ENCODE measurements at places on chromosomes 3 and 15. TPM values are rescaled to one million over a fixed set of nuclear protein-coding genes. Genes with fewer than 3 reads are reported as not detected.
A peak's percentile ranks its signal among the peaks of the same experiment; 100 is the strongest.

DNA sequence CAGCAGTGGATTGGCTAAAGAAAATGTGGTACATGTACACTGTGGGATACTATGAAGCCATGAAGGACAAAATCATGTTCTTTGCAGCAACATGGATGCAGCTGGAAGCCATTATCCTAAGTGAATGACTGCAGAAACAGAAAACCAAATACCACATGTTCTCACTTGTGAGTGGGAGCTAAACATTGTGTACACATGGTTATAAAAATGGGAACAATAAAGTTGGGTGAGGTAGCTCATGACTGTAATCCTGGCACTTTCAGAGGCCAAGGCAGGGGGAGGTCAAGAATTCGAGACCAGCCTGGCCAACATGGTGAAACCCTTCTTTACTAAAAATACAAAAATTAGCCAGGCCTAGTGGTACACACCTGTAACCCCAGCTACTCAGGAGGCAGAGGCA, 3.6 kb upstream of the OR4F6 start:
- no peak for DNase-seq

- no peak for DNase-seq
These were observed 51.4 kb upstream of the EIF1B start for GRCh38 chr3:40258064-40258463.

DNA sequence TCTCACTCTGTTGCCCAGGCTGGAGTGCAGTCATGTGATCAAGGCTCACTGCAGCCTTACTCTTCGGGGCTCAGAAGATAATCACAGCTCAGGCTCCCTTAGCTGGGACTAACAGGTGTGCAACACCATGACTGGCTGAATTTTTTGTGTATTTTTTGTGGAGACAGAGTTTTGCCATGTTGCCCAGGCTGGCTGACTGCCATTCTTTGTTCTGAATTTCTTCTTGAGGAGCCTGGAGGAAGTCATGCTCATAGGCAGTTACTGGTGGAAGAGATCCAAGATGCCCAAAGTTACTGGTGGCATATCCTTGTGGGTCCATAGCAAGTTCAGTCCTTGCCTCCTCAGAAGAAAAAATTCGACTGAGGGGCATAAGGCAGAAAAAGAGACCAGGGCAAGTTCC, 16.6 kb upstream of the UBP1 start:
- DNase-seq, result no peak

The THRB gene
- polyA plus RNA-seq, result not detected

The CYP1A2 gene
- not detected for polyA plus RNA-seq

DNA sequence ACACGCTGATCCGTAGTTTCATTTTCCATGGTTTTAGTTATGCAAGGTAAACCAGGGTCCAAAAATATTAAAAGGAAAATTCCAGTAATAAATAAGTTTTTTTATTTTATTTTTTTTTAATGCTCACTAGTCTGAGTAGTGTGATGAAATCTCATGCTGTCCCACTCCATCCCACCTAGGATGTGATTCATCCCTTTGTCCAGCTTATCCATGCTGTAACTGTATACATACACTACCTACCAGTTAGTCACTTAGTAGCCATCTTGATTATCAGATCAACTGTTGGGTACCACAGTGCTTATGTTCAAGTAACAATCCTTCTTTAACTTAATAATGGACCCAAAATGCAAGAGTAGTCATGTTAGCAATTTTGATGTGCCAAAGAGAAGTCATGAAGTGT, 75.2 kb downstream of the ESYT3 start:
- no peak for DNase-seq

The UNC45A gene
- polyA plus RNA-seq, result 29.6 TPM

GRCh38 chr15:94041746-94042145, 189.6 kb upstream of the MCTP2 start:
- no peak for DNase-seq

The SLCO2A1 gene
- not detected for polyA plus RNA-seq

The ROPN1 gene
- polyA plus RNA-seq, result not detected

The SEMA6D gene
- not detected for polyA plus RNA-seq

DNA sequence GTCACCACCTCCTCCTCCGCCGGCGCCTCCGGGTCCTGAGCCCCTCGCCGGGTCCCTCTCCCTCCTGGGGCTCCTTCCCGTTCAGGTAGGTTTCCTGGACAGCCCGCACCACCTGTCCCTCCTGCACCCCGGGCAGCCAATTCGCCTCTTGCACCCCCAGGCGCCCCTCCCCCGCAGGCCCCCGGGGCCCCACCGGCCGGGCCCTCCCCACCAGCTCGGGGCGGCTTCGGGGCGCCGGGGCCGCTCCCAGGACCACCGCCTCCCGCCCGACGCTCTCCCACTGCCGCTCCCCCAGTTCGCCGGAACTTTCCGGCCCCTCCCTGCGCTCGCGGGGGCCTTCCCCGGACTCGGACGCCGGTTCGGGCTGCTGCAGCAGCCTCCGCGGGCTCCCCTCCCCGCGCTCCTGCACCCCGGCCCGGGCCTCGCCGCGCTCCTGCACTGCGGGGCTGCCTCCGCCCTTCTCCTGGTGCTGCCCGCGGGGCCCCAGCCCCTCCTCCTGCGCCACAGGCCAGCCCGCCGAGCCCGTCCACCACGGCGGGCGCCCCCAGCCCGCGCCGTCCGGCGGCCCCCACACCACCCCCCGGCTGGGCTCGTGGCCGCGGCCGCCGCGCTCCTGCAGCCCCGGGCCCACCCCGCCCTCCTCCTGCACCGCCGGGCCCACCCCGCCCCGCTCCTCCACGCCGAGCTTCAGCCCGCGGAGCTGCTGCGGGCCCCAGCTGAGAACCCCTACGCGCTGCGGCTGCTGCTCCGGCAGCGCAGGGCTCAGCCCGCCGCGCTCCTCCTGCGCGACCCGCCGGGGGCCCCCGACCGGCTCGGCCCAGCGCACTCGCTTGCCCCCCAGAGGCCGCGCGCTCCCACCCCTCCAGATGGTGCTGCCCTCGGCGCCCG, 587 bp upstream of the TNK2 start:
- no peak for DNase-seq

DNA sequence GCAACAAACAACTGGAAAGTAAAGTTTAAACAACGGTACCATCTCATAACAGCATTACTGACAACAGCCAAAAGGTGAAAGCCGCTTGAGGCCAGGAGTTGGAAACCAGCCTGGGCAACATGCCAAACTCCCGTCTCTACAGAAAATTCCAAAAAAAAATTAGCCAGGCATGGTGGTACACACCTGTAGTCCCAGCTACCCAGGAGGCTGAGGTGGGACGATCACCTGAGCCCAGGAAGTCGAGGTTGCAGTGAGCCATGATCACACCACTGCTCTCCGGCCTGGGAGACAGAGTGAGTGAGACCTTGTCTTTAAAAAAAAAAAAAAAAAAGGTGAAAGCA, 4.4 kb downstream of the TNK2 start:
- no peak for DNase-seq

The GPR15 gene
- polyA plus RNA-seq, result not detected

DNA sequence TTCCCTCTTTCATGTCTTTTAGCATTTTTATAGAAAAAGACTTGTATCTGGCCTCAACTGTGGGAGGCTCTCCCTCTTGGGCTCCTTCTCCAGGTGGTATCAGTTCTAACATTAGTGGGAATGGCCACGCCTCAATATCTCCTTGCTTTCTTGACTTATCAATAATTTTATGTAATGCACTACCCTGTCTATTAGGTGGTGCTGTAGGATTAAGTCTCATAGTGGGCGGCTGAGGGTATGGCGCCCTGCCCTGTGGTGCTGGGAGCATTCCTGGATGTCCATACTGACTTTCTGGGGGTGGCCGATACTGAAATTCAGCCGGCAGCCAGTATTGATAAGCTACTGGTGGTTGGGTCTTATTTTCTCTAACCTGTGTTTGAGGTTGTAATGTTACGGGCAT, 8.7 kb upstream of the RPUSD3 start:
- DNase-seq, result no peak

The NEO1 gene
- 0.03 TPM for polyA plus RNA-seq

DNA sequence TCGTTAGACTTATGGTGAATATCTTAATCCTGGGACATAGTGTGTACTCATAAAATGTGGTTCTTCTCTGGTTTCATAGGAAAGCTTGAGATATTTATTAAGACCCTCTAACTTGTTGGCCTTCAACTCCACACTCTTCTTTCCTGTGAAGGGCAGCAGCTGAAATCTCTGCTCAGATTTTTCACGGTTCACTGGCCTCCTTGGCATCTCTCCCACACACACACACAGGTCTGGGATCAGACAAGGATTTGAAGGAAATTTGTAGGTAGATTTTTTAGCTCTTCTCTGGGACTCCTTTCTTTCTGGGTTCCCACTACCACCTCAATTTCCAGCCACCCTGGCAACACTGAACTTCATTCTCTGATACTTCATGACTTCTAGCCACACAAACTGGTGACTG, 70.2 kb downstream of the MYRIP start:
- no peak for DNase-seq

The CSPG4 gene
- polyA plus RNA-seq, result not detected

The IL17RB gene
- polyA plus RNA-seq, result not detected

- no peak for DNase-seq
These were observed 64.8 kb upstream of the SGO1 start for GRCh38 chr3:20250786-20251185.

- no peak for DNase-seq
These were observed 152.4 kb downstream of the EBLN2 start for GRCh38 chr3:73213896-73214295.

- no peak for DNase-seq
These were observed 118.2 kb downstream of the ALDH1A2 start for GRCh38 chr15:57947282-57947681.

DNA sequence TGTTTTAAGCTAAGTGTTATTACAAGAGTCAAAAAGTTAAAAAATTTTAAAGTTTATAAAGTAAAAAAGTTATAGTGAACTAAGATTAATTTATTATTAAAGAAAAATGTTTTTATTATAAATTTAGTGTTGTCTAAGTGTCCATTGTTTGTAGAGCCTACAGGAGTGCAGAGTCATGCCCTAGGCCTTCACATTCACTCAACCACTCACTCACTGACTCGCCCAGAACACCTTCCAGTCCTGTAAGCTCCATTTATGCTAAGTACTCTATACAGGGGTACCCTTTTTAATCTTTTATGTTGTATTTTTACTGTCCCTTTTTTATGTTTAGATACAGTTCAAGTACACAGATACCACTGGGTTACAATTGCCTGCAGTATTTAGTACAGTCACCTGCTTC, 37.2 kb downstream of the EEFSEC start:
- no peak for DNase-seq

DNA sequence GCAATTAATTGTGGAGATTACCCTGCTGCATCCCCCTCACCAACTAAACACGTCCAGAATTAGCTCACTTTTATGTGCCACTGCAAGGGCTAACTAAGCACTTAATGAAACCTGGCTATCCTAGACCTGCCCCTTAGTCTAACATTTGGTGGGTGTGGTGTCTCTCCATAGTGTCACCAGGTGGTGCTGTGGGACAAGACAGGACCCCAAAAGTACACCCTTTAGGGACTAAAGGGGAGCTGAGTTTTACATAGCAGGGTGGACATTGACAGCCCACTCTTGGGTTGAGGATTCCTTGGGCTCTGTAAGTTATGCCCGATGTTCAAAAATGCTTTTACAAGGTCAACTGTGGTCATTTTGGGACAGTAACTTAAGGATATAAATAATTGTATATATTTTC, 5.7 kb downstream of the DUT start:
- DNase-seq, result no peak

DNA sequence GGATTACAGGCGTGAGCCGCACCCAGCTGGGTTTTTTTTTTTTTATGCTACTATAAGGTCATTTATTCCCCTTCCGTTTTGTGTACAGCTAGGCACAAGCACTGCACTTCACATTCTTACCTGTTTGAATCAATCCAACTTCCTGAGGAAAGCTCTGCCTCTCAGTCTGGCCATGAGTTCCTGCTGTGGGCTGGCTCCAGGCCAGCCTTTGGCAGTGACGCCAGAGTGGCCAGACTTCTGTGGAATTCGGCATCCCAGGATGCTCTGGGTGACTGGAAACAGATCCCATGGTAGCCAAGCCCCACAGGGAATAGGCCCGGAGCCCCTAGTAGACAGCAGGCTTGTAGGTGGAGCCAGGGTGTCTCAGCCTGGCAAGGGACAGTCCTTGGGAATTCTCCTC, 21.5 kb upstream of the TIMP4 start:
- no peak for DNase-seq

- no peak for DNase-seq
These were observed 71.8 kb downstream of the CEMIP start for GRCh38 chr15:80850941-80851451.

- peak; percentile 61 for DNase-seq
These were observed 134.0 kb downstream of the PGPEP1L start for GRCh38 chr15:98873441-98874218.

- no peak for DNase-seq
These were observed 978.8 kb downstream of the NAALADL2 start for GRCh38 chr3:175837962-175838361.

The AMT gene
- 2.0 TPM for polyA plus RNA-seq

The TMOD2 gene
- polyA plus RNA-seq, result 5.8 TPM

The SLC26A6 gene
- polyA plus RNA-seq, result 16.3 TPM

- DNase-seq, result no peak
These were observed 3.6 kb upstream of the SOX14 start for GRCh38 chr3:137760341-137761098.

DNA sequence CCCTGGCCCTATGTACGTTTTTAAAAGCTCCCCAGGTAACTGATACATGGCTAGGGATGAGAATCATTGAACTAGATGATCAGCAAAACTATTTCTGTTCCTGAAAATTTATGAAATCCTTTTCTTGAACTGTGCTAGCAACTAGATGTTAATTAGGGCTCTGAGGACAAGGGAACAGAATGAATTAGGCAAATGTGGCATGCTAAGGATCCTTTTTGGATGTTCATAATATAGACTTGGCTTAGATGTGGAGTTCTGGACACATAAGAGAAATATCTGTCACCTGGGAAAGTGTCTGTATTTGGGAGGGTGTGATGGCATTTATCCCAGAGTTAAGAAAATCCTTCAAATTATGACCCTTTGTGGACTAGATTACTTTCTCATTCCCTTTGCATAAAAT, 71.2 kb downstream of the RSRC1 start:
- no peak for DNase-seq

DNA sequence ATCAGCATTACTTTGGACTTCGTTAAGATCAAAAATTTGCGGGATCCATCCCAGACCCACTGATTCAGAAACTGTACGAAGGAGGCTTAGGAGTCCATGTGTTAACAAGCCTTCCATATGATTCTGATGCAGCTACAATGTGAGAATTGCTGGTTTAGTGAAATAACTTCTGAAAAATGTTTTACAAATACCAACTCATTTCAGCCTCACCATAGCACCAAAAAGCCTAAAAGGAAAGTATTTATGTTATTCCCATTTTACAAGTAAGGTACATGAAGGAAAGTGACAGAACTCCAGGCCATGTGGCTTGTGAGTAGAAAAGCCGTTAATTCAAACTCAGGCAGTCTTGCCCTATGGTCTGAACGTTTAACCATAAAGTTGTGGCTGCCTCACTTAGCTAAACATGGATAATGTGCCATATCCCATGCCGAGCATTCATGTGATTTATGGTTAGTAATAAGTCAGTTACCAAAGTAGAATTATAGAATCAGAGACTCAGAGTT, 1.5 kb upstream of the IGSF10 start:
- no peak for DNase-seq

The DNASE1L3 gene
- polyA plus RNA-seq, result not detected

Data from CD14-positive monocyte (primary cell).